ENCODE measurements at places on chromosomes 11 and 22.
A peak's percentile ranks its signal among the peaks of the same experiment; 100 is the strongest.

- no peak for DNase-seq
These were observed 6.9 kb downstream of the SIPA1 start for GRCh38 chr11:65644837-65645236.

GRCh38 chr11:132408877-132409276 lies 1038.5 kb downstream of the NTM start:
- DNase-seq = no peak

DNA sequence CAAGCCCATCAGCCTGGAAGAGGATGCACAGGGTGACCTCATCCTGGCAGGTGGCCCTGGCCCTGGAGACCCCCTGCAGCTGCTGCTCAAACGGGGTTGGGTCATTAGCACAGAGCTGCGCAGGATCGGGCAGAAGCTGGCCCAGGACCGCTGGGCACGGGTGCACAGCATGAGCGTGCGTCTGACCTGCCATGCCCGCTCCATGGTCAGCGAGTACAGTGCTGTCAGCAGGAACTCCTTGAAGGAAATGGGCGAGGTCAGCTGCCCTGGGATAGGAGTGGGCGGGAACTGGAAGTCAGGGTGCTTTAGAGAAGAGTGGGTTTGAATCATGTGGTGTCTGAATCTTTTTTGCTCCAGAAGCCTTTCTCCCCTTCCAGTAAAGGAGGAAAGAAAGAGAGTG lies 61.1 kb downstream of the INSC start:
- DNase-seq = no peak

DNA sequence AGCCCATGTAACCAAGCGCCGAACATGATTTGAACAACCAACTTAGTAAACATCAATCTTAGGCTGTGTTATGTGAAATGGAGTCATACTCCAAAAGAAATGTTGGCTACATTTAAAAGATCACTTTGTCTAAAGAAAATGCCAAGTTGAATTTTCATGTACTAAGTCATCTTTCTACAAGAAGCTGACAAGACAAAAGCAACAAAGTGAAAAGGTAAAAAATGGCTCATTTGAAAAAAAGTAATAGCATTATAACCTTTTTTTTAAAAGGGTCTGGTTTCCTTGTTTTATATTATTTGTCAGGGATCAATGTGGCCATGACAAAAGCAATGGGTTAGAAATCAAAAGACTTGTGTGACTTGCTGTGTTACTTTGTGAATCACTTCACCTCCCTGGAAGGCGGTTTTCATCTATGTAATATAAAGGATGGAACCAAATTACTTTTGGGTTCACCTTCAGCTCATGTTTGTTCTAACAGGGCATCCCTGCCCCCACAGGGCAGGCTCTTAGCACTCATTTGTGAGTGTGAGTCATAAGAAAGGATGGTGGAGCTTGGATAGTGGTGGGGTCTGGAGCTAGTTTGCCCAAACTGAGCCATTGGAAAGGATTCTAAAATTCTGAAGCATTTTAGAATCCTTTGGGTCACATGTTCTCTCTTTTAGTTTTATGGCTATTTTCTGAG lies 131.9 kb upstream of the MTMR2 start:
- no peak for DNase-seq

DNA sequence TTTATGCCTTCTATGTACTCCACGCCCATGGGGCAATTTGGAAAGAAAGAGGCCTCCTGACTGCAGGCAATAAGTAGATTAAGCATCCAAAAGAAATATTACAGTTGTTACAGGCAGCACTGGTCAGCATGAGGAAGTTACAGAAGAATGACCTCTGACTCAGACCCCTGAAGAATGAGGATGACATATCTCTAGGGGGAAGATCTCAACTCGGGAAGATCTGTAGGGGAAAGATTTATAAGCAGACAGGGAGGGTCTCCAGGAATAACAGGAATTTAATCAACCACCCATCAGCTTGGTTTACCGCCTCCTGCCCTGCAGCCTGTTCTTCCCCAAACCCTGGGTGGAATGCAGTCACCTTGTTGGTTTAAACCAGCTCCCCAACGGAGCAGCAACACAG lies 58.0 kb downstream of the RCN1 start:
- DNase-seq = no peak

DNA sequence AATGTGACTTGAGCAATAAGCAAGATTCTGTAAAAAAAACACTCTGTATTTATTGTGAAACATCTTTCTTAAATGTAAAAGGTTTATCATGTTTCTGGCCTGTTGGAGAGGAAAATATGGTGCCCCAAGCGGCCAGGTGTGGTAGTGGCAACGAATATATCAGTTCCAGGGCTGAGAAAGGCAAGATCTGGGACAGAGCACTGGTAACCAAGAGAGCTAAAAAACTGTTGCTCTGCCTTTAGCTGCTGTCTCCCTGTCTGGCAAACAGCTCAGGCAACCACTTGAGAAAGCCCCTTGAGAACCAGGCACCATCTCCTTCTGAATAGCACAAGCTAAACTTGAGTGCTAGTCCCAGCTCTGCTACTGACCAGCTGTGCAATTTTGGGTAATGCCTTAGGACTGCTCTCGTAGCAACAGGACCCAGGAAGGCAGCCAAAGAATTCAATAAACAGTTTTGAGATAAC lies 129.9 kb downstream of the KCNC1 start:
- DNase-seq = no peak

DNA sequence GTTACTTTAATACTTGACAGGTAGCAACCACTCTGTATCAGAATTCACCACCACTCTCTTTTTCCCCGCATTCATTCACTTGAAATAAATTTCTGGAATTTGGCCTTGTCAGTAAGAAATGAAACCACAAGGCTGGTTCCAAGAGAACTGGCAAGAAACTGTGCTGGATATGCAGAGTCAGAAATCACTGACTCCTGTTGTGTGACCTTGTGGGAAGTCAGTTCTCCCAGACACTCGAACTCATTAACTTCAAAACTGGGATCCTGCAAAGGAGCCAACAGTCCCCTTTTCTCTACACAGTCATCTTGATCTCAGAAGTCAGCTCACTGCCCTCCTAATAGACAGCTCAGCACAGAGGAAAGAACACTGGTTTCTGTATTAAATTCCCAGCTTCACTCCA lies 142.7 kb downstream of the LRRC4C start:
- DNase-seq = no peak

DNA sequence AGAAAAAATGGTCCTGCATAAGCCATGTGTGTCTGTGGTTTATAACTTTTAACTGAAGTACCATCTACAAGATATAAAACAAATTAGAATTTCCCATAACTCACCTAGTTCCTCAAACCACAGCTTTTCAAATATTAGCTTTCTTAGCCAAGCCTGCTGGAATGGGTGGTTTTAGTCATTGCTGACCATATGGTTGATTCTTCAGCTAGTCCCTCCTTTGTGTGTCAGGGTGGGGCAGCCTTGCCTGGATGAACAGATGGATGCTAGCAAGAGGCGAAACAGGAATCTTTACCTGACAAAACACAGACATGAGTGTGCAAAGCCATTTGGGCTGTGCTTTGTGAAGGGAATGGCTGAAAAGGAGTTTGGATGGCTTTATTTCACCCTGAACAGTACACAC lies 6.9 kb upstream of the B3GNT6 start:
- no peak for DNase-seq

- DNase-seq = peak; percentile 47
These were observed 179.7 kb downstream of the RRAS2 start for GRCh38 chr11:14179116-14179820.

DNA sequence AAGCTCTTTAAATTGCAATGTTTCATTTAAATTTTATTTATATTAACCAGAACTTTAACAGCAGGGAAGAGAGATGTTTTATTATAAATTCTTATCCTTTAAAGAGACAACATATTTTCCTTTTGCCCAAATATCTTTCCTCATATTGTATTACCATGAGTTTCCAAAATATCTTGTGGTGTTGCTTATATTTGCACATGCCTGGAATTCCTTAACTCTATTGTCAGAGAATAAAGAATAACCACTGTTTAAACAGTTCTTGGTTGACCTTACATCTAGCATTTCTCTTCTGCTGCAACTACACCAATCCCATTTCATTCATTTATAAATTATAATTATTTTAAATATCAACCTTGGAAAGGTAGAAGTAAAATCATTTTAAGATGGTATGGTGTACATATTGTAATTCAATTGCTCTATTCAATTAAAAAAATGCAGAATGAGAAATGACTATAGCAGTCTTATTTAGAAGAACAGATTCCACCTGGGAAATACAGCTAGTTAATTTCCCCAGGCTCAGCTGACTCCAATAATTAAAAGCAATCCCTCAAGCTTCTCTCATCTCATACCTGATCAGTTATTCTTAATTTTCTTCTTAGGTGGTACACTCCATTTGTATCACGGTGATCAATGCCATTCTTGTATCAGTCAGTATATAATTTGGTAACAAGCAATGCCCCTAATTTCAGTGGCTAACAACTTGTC lies 923.3 kb downstream of the KCNA4 start:
- DNase-seq = no peak

DNA sequence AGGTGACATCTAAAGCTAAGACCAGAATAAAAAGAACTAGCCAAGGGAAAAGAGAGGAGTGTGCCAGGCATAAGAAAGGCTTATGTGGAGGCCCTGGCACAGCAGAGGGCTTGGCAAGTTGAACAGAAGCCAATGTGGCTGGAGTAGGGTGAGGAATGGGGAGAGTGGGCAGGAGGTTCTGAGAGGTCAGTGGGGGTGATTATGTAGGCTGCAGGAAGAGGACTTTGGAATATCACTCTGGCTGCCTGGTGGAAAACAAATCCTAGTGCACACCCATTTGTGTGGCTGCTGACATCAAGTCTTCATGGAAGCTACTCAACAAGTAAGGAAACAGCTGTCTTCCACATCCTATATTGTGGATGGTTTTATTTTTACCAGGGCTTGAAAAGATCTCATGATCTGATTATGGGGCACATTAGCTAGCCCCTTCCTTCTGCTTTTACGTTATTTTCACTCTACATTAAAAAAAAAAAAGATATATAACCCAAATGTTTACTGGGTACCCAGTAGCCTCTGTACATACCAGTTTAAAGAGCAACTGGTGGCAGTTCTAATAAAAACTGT lies 3.4 kb downstream of the MRPL16 start:
- no peak for DNase-seq

DNA sequence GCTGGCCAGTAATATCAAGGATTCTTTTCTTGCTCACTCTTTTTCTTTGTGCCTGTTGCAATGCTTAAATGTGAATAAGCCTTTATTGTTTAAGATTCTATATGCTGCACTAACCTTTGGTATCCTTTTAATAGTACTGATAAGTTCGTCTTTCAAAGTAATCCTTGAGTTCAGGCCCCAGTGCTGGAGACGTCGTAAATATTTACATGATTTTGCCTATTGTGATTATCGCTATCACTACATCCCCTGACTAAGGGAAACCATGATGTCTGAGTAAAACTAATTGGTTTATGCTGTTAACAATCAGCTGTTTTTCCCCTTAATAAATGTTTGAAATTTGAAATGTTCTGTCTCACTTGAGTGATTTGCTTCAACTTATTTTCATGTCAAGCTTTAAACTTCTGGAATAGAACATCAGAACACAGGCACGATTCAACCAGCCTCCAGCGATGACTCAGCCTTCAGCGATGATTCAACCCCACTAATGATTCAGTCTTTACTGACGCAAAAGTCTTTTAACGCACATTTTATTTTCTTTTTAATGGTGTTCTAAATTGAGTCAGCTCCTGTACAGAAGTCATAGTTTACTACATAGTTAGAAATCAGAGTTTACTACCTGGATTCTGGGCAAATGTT lies 3.9 kb downstream of the HTATIP2 start:
- no peak for DNase-seq
